Stimulated activated CD4-positive, alpha-beta T cell treated with anti-CD3 and anti-CD28 coated beads, Interleukin-15, amount 100 ng/mL, for 1 hour (primary cell): ENCODE measurements at places on chromosomes 1 and 21.

GRCh38 chr1:236471653-236472052 lies 52.1 kb upstream of the LGALS8 start:
- DNase-seq = no peak

DNA sequence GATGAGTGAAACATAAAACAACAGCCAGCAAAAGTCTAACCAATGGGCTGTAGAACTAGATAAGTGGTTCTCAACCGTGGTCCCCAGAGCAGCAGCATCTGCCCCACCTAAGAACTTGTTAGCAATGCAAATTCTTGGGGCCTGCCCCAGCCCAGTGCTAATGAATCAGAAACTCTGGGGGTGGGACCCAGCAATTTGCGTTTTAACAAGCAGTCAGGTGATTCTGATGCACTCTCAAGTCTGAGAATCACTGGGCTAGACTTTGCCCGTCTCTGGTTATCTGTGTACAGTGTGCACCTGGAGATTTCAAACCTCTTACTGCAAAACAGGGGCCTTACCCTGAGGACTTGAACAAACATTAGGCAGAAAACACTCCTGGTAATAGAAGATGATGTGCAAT lies 66.5 kb downstream of the PLXNA2 start:
- DNase-seq = no peak

DNA sequence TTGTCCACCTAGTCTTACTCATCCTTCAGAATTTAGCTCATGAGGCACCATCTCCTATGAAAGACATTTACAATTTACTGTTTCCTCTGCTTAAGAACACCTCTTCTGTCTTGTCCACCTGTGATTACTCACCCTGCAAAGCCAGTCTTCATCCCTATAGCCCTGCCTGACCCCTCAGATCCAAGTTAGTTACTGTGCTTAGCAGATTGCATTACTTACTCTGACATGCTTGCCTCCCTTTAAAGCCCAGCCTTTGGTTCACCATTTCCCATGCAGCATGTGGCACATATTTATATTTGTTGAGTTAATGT lies 60.9 kb upstream of the VCAM1 start:
- DNase-seq = no peak

DNA sequence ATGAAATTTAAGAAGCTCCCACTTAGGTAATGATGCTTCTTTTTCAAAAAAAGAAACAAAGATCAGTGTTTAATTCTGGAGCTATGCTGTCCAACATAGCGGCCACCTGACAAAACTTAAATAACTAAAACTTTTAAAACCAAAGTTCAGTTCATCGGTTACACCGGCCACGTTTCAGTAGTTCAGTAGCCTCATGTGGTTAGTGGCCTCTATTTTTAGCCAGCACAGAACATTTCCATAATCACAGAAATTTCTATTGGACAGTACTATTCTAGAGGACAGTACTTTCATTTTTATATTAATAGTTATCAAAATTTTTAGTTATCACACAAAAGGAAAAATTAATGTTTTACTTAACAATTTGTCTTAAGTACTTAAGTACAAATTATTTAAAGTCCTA lies 141.0 kb downstream of the USP25 start:
- no peak for DNase-seq

DNA sequence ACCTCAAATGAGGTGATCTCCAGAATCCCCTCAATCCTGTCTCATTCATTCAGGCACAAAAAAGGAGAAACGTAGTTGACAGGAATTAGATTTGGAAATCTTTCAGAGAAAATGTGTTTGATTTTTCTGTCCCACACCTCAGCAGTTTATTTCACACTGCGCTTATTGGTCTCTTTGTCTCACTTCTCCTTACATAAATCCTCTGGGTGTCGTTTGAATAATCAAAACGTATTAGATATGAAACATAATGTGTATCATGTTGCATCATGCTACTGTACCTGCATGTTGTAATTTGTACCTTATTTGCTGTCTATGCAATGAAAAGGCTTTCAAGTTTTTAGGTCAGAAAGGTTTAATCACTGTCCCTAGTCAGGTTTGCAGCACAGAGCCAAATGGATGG lies 255.7 kb downstream of the DISC1 start:
- no peak for DNase-seq

DNA sequence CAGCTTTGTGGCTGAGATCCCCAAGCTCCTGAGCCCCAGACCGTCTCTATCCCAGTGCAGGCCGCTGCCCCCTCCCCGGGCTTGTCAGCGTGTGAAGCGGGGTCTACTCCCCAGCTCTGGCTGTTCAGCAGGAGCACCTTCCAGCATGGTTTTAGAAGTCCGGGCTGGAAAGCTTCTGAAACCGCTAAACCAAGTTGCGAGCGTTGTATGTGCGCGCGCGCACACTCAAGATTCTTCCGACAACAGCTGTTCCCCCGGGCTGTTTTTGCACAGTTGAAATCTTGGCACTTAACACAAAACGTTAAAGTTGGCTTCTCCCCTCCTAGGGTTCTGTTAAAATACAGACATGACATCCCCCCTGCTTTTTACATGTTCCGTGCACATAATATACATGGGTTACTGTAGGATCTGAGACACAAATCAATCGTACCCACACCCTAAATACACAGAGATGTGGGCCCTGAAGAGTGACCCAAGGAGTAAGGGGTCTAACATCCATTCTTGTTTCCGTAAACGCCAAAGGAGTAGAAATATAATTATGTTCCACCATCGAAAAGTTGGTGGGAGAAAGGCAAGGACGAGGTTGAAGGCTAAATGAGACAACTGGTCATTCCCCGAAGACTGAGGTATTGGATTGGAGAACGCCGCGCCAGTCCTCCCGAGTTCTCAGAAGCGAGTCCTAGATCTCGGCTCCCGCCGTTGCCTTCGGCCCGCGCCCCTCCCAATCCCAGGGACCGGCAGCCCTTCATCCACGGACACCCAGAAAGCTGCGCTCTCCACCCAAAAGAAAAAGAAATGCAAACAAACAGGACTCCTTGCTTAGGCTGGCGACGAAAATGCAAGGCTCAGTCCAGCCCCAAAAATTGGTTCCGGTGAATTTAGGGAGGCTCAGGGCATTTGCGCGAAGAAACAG lies 1.3 kb downstream of the TBX15 start:
- DNase-seq = no peak

DNA sequence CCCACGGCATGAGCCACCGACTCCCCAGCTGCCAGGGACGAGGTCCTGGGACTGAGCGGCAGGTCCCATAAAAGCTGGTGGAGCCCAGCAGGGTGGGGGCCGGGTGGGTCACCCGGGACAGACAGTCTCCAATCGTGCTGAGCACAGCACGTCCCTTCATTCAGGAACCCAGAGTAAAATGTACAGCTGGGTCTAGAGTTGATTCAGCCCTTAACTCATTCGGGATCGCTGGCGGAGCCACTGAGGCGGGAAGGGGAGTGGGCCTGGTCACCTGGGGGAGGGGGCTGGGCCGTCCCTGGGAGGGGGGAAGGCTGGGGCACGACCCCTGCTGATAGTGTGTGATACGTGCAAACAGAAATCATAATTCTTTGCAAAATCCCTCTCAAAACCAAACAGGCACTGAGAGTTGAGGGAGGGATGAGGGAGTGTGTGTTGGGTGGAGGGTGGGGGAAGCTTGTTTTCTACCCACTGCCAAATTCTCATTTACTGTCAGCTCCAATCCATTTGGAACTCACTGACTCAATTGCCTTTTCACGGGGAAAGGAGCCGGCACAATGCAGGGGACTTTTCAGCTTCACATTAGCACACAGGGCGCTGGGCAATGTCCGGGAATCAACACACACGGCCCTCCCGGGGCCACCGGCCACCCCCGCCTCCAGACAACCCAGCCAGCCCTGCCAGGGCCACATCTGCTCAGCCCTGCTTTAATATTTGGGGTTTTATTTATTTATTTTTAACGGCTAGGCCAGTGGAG lies 13.8 kb downstream of the CASZ1 start:
- no peak for DNase-seq

GRCh38 chr1:203117611-203118575 lies 9.6 kb upstream of the ADORA1 start:
- no peak for DNase-seq

- no peak for DNase-seq
Measured at GRCh38 chr21:44072111-44072510, 35.1 kb upstream of the PWP2 start.

DNA sequence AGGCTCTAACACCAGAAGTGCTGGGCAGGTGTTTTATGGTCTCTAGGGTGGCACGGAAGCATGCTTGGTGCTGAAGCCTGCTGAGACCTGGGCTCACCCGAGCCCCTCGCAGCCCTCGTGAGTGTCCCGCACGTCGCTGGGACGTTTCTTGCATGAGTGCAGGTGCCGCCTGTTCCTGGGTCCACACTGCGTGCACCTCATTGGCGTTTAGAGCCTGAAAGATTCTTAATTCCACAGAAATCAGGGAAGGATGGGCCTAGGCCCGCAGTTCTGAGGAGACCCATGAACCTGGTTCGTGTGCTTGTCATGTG lies 43.8 kb upstream of the DIP2A start:
- DNase-seq = no peak

GRCh38 chr1:12316331-12316730 lies 86.5 kb downstream of the VPS13D start:
- DNase-seq = no peak

- DNase-seq = no peak
Measured at GRCh38 chr1:3545363-3546047, 65.8 kb downstream of the MEGF6 start.

GRCh38 chr1:84353695-84354094 lies 44.6 kb upstream of the DNASE2B start:
- DNase-seq = no peak

- no peak for DNase-seq
Measured at GRCh38 chr1:227786673-227787512, 28.6 kb upstream of the PRSS38 start.

DNA sequence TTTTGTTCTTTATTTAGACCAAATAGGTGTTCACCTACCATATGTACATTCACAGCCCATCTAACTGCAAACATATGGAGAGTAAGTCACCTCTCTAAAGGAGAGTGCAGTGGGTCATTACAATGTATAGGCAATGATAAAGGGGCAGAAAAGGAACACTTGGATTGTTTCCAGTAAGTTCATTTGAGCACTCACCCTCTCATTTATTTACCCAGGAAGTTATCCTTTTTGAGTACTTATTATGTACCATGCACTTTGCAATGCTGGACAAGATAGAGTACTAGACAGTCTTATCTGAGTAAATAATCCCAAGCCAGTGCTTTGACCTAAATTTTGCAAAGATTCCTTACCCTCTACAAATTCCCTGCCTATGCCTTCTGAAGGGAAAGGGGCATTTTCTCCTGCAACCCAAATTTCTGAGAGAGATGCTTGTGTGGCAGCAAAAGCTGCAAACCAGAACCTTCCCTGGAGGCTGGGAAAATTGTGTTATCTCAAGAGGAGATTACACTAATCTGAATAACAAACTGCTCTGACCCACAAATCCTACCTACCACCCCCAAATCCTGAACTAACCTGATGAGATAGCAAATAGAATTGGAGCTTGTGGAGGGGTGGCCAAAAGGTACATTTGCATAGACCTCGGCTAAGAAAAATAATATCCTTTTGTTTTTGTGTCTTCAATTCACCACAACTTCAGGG lies 18.6 kb upstream of the RGS8 start:
- DNase-seq = no peak

- DNase-seq = no peak
Measured at GRCh38 chr1:39980555-39981313, 25.8 kb downstream of the MFSD2A start.

GRCh38 chr1:184362876-184363275 lies 24.0 kb upstream of the C1orf21 start:
- no peak for DNase-seq

DNA sequence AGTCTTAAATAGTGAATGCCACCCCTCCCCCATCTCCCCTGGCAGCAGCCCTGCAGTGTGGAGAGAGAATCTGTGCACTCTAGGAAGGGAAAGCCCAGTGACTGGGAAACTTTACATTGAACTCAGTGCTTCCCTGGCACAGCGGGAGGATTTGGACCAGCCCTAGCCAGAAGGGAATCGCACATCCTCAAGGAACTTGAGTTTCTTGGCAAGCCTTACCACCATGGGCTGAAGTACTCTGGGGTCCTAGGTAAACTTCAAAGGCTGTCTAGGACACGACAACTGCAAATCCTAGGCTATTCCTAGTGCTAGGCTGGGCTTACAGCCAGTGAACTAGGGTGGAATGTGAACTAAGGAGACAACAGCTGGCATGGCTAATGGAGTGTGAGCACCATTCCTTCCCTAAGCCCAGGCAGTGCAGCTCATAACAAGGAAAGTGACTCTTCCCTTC lies 88.3 kb downstream of the COL24A1 start:
- no peak for DNase-seq
